ENCODE measurements at places on chromosomes 5 and 9. TPM values are rescaled to one million over a fixed set of nuclear protein-coding genes. Genes with fewer than 3 reads are reported as not detected.

GALNT12 gene
- total RNA-seq = 0.43 TPM

KLF4 gene
- 32.4 TPM for total RNA-seq

C5orf58 gene
- 0.65 TPM for total RNA-seq

- no peak for DNase-seq
Observed at GRCh38 chr9:33620738-33621439, 96.8 kb downstream of the ANKRD18B start.

DNA sequence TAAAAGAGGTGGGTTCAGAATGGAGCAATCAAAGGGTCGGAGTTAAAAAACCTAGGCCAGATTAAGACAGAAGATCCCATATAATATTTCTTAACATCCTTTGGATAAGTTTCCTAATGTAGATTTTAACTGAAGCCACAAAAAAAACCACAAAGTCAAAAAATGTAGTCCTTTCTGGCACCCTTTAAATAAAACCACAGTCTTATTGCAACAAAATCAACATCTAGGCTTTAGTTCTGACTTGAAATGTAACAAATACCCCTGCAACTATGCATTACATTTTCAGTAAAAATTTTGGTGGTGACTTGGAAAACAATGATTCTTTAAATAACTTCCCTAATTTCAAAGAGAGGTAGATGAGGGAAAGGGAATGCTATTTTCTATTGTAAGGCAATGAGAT lies 109.2 kb downstream of the PSAT1 start:
- no peak for DNase-seq

DNA sequence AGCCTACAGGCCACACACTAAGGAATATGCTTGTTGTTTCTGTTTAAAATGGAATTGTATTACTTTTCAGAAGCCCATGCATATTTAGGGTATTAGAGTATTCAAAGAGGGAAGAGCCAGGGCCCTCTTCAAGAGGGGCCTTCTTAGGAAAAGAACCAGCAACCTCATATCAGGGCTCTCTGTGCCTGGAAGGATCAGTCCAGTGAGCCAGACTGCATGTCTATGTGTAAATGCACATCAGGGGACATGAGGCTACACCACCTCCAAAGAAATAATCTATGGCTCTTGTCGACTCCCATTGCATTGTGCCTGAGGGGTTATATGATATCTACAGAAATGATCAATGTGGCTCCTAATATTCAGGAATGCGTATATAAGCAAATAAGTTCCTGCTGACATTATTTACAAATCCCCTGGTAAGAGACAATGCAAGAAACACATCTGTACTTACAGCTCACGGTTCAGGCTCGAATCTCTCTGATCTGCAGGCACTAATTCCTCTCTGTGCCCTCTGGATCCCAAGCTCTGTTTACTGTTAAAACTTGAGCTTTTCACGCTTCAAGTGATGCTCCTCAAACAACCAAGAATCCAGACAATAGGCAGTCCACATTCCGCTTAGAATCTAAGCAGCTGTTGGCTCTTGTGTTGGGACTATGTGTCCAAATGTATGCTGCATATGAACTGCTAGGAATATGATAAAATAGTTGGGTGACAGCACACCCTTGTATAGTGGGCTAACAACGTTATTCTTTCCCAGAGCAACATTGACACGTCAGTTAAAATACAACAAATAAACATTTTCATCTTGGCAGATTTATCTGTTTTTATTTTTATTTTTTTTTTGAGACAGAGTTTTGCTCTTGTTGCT lies 150.2 kb upstream of the KLF9 start:
- DNase-seq = no peak

DNA sequence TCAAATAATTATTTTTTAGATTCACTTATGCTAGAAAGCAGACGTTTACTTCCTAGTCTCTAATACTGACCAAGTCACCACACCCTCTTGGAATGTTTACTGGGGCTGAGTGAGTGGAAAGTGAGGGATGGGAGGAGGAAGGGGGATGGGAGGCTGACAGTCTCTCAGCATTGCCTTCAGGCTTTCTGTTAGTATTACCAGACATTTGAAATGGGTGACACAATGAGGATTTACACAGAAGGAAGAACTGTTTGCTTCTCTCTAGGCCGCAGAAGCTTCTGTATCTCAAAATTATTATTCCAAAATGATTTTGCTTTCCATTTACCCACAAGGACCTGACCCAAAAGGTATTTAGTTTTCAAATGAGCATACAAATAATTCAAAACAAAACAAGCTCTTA lies 232.8 kb upstream of the ZNF608 start:
- DNase-seq = no peak

DNA sequence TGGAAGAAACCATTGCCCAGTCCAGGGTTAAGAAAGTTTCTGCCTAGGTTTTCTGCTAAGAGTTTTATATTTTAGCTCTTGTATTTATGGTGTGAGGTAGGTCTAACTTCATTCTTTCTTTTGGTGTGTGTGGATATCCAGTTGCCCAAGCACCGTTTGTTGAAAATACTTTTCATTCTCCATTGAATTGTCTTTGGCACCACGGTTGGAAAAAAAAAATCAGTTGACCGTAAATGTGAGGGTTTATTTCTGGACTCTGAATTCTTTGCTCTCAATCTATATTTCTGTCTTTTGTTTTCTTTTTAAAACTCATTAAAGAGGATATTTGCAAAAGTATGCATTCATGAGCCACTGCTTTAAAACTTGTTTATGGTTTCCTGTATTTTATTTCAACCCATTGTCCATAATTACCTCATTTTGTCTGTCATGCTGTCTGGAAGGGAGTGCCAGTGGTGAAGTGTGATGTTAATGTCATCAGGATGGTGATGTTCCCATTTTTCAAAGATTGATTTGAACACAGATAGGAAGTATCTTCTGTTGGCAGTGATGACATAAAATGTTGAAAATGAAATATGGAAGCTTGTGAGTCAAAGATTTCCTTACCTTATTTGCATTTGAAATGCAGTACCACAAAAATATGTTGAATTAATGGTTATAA lies 33.9 kb downstream of the HABP4 start:
- no peak for DNase-seq

- no peak for DNase-seq
Observed at GRCh38 chr5:83034036-83034435, 43.2 kb downstream of the TMEM167A start.

All from Right ventricle myocardium superior (tissue), 1 donor.